ENCODE measurements at places on chromosomes 4 and X. TPM values are rescaled to one million over a fixed set of nuclear protein-coding genes. Genes with fewer than 3 reads are reported as not detected.

The MAML3 gene
- polyA plus RNA-seq = not detected

DNA sequence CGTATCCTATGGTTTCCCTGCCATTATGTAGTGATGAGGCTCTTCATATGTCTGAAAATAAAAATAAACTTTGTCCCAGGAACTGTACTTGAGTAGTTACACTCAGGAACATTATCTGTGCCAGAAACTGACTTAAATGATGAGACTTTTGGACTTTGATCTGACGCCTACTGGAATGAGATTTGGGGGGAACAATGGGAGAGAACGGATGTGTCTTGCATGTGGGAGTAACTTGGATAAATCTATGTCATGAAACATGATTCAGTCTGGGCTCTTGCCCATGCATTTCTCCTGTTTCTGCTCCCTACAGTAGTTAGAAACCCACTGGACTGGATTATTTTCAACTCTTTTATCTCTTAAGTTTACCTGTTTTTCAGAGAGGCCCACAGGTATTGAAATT, 2351.4 kb downstream of the PCDH7 start:
- H3K27me3 ChIP-seq = no peaks in the 10 kb centered on the region
- H3K27ac ChIP-seq = no peak overlapping the region
- H3K36me3 ChIP-seq = no peaks in the 10 kb centered on the region
- DNase-seq = no peak
- H3K4me1 ChIP-seq = no peaks in the 10 kb centered on the region

GRCh38 chrX:72253686-72254085, 14.9 kb upstream of the ERCC6L start:
- H3K27ac ChIP-seq = no peak overlapping the region
- no peaks in the 10 kb centered on the region for H3K4me1 ChIP-seq
- no peaks in the 10 kb centered on the region for H3K36me3 ChIP-seq

DNA sequence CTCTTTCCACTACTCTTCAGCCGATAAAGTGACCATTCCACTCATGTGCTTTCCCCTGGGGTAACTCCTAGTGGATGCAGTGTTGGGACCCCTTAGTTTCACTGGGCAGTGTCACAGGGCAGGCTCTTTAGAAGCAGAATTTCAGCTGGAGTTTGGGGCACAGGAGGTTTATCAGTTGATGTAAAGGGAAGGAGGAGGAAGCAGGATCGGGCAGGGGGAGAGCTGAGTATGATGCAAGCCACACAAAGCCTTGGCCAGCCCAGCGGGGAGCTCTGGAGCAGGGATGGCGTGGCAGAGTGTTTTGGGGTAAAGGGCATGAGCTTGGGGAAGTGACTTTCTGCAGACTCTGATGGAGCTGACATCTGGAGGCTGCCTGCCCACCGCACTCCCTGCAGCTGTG, 19.3 kb downstream of the WDR13 start:
- H3K4me3 ChIP-seq = no peak overlapping the region
- DNase-seq = no peak
- H3K27me3 ChIP-seq = no peaks in the 10 kb centered on the region
- no peaks in the 10 kb centered on the region for H3K36me3 ChIP-seq

DNA sequence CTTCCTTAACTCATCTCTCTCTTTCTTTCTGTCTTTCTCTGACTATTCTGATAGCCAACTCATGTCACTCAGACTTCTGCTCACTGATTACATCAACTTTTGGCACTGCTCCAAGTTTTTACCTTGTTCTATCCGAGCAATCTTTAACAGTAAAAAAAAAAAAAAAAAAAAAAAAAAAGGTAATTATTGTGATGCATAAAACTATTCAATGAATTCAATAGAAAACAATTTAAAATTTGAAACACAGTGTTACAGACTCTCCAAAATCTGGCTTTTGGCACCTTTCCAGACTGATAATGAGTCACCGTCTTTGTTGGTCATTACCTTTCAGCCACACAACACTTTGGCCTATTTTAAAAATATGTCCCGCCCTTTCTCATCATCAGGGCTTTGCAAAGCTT, 229.5 kb downstream of the GALNTL6 start:
- H3K36me3 ChIP-seq = no peaks in the 10 kb centered on the region
- no peak for DNase-seq
- no peaks in the 10 kb centered on the region for H3K27me3 ChIP-seq
- H3K27ac ChIP-seq = no peak overlapping the region
- H3K4me1 ChIP-seq = no peaks in the 10 kb centered on the region

The TRPC5OS gene
- not detected for polyA plus RNA-seq

- no peaks in the 10 kb centered on the region for H3K36me3 ChIP-seq
- DNase-seq = no peak
- H3K4me3 ChIP-seq = no peak overlapping the region
- no peaks in the 10 kb centered on the region for H3K4me1 ChIP-seq
- H3K27ac ChIP-seq = no peak overlapping the region
Observed at GRCh38 chrX:148601034-148601433, 100.6 kb downstream of the AFF2 start.

DNA sequence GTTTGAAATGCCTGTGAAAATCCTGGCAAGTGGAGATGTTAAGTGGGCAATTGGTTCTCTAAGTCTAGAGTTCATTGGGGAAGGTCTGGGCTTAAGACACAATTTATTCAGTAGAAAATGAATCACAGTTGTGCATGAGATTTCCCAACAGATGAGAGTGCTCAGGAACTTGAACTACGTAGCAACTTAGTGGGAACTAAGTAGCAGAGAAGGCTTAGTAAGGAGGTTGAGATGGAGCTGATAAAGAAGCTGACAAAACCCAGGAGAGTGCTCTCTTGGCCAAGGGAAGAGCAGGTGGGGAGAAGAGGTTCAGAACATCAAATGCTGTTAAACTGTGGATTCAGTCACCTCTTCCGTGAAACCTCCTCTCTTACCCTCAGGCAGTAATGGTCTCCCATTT, 33.0 kb downstream of the AFF1 start:
- H3K36me3 ChIP-seq = no peaks in the 10 kb centered on the region
- H3K27ac ChIP-seq = no peak overlapping the region
- no peak for DNase-seq
- peaks cover 39% of the 10 kb centered on the region for H3K4me1 ChIP-seq

DNA sequence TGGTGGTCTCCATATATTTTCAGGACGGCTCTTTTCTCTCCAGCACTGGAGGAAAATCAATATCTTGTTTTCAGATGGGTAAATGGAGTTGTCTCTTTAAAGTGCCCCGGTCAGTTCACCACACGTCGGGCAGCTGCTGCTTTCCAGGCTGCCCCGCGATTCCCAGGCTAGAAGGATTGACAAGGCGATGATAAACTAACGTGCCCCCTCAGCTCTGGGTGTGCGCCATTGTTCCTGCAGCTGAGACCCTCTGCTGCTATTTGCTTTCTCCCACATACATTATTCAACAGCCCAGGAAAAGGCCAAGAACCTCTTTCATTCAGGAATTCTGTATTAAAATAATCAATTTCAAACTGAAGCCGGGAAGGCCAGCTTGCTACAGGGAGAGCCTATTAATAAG, 254.5 kb downstream of the SOX3 start:
- H3K36me3 ChIP-seq = no peaks in the 10 kb centered on the region
- no peak for DNase-seq
- no peaks in the 10 kb centered on the region for H3K27me3 ChIP-seq
- no peaks in the 10 kb centered on the region for H3K4me1 ChIP-seq
- H3K27ac ChIP-seq = no peak overlapping the region

GRCh38 chr4:80390178-80390577, 54.6 kb downstream of the CFAP299 start:
- no peak overlapping the region for H3K4me3 ChIP-seq
- no peaks in the 10 kb centered on the region for H3K36me3 ChIP-seq
- no peak overlapping the region for H3K27ac ChIP-seq
- DNase-seq = no peak

- H3K36me3 ChIP-seq = no peaks in the 10 kb centered on the region
- no peaks in the 10 kb centered on the region for H3K4me1 ChIP-seq
- DNase-seq = no peak
- no peak overlapping the region for H3K4me3 ChIP-seq
- H3K27ac ChIP-seq = no peak overlapping the region
Observed at GRCh38 chr4:18398661-18399060, 377.1 kb upstream of the LCORL start.

GRCh38 chrX:18424482-18425198, 768 bp upstream of the CDKL5 start:
- H3K27me3 ChIP-seq = no peaks in the 10 kb centered on the region
- DNase-seq = no peak
- peak overlapping the region; percentile 16 for H3K4me3 ChIP-seq
- H3K4me1 ChIP-seq = peaks cover 2% of the 10 kb centered on the region
- H3K36me3 ChIP-seq = no peaks in the 10 kb centered on the region

The SLC16A2 gene
- 0.06 TPM for polyA plus RNA-seq

DNA sequence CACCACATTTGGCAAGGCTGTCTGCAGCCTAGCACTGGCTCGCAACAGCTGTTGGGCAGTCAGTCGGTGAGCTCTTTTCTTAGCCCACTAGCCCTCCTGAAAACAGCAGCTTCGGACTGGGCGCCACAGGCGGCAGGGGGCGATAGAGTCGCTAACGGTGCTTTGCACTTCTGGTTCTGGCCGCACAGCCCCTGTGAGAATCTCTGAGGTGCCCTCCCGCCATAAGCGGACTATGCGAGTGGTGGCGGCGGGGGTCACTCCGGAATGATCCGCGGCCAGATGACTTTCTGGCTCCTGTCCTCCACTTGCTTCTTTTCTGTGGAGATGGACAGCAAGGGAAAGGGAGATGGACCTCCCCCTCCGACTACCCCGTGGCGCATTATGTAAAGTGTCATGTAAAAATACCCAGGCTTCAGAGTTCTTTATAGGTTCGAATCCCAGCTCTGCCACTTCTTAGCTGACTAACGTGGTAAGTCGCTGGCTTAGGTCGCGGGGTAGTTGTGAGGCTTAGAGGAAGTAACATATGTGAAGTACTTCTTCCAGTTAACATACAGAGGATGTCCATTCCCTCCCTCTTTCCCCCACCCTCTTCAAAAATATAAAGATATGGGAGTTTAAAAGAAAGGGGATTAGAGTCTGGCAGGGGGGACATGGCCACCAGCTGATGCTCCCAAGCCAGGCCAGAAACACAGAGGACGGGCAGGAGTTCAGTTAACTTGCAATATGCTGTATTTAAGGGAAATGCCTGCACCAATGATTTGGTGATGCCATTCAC, 11.0 kb downstream of the ARHGAP36 start:
- H3K4me3 ChIP-seq = no peak overlapping the region
- H3K27me3 ChIP-seq = 0 out of 2 replicates have a peak, but pooled peaks cover 2% of the 10 kb centered on the region
- no peak for DNase-seq
- H3K27ac ChIP-seq = no peak overlapping the region
- no peaks in the 10 kb centered on the region for H3K4me1 ChIP-seq
- no peaks in the 10 kb centered on the region for H3K36me3 ChIP-seq

- no peaks in the 10 kb centered on the region for H3K36me3 ChIP-seq
- DNase-seq = no peak
Observed at GRCh38 chrX:110060846-110061537, 58.1 kb downstream of the TMEM164 start.

- H3K27ac ChIP-seq = no peak overlapping the region
- H3K36me3 ChIP-seq = no peaks in the 10 kb centered on the region
- DNase-seq = no peak
- H3K4me3 ChIP-seq = no peak overlapping the region
- H3K4me1 ChIP-seq = no peaks in the 10 kb centered on the region
Observed at GRCh38 chr4:153071958-153072598, 132.2 kb upstream of the TRIM2 start.

The EMCN gene
- not detected for polyA plus RNA-seq

- no peaks in the 10 kb centered on the region for H3K4me1 ChIP-seq
- no peak overlapping the region for H3K4me3 ChIP-seq
- no peaks in the 10 kb centered on the region for H3K36me3 ChIP-seq
Observed at GRCh38 chr4:136371231-136371630, 1161.1 kb downstream of the PCDH18 start.

GRCh38 chr4:53963781-53964180, 100.6 kb downstream of the CHIC2 start:
- H3K27ac ChIP-seq = no peak overlapping the region
- H3K4me1 ChIP-seq = no peaks in the 10 kb centered on the region
- no peak for DNase-seq
- H3K36me3 ChIP-seq = no peaks in the 10 kb centered on the region

DNA sequence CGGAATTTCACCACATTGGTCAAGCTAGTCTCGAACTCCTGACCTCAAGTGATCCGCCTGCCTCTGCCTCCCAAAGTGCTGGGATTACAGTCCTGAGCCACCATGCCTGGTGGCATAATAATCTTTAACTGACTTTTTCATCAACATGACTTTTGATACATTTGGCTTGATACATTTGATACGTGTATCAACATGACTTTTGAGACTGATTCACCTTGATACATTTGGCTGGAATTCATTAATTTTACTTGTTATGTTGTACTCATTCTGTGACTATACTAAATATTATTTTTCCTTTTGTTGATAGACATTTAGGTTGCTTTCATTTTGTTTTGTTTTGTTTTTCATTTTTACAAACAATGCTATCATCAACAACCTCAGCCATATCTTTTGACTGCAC, 6.3 kb downstream of the TMEM154 start:
- no peak overlapping the region for H3K27ac ChIP-seq
- no peaks in the 10 kb centered on the region for H3K27me3 ChIP-seq
- DNase-seq = no peak
- H3K36me3 ChIP-seq = no peaks in the 10 kb centered on the region
- H3K4me3 ChIP-seq = no peak overlapping the region

DNA sequence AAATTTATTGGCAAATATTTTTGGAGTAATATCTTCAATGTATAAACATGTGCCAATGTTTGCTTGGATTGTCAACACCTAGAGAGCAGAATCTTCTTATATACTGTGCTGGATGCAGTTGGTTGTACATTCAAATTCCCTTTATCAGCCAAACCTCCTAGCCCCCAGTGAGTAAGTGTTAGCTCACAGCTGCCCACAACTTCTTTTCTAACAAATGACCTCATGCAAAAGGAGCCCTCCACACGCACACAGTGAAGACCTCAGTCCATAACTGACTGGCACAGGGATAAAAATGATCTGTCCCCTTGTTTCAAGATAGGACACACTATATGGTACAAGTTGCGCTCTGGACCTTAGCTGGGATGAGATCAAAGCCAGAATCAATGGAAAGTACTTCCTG, 458.0 kb upstream of the NWD2 start:
- H3K4me3 ChIP-seq = no peak overlapping the region
- DNase-seq = no peak
- H3K27me3 ChIP-seq = no peaks in the 10 kb centered on the region

The MAGEA2B gene
- polyA plus RNA-seq = not detected

The UNC5C gene
- 0.12 TPM for polyA plus RNA-seq

- H3K4me1 ChIP-seq = peaks cover 22% of the 10 kb centered on the region
- H3K27ac ChIP-seq = peak overlapping the region; percentile 79
- H3K4me3 ChIP-seq = peak overlapping the region; percentile 92
- H3K27me3 ChIP-seq = no peaks in the 10 kb centered on the region
Observed at GRCh38 chr4:47462799-47463234, 685 bp downstream of the COMMD8 start.

The GPR78 gene
- not detected for polyA plus RNA-seq

The NEUROG2 gene
- polyA plus RNA-seq = 0.92 TPM

The ASB9 gene
- polyA plus RNA-seq = 1.6 TPM

DNA sequence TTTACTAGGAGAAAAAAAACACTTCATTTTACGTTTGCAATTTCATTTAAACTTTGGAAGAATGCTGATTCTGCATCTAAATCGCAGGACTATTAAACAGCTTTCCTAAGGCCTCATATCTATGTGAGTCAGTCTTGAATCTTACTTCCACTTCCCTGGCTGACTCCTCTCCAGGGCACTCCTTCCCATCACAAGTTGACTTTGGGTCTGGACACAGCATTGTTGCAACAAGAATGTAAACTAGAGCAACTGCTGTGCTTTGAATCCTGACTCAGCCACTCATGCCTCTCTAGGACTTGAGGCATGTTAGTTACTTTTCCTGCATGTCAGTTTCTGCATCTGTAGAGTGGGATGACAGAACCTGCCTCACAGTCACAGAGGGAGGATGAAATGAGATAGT, 413.8 kb downstream of the FAT4 start:
- H3K36me3 ChIP-seq = no peaks in the 10 kb centered on the region
- no peak overlapping the region for H3K4me3 ChIP-seq
- no peak for DNase-seq
- no peaks in the 10 kb centered on the region for H3K27me3 ChIP-seq

The RNF175 gene
- not detected for polyA plus RNA-seq

The GYPB gene
- 0.36 TPM for polyA plus RNA-seq

Data from GM12878 (cell line).